ENCODE measurements at places on chromosomes 3 and 15. TPM values are rescaled to one million over a fixed set of nuclear protein-coding genes. Genes with fewer than 3 reads are reported as not detected.

Gene ZPLD1
- 1.2 TPM for total RNA-seq

Gene MRPL3
- total RNA-seq, result 125 TPM

Gene CDHR4
- 0.33 TPM for total RNA-seq

Gene ATP10A
- total RNA-seq, result 6.5 TPM

Gene DCBLD2
- 350 TPM for total RNA-seq

Gene MORC1
- total RNA-seq, result not detected

Gene FEZF2
- not detected for total RNA-seq

Gene LMAN1L
- not detected for total RNA-seq

Gene PLA2G4F
- total RNA-seq, result 2.0 TPM

Gene EPHA3
- total RNA-seq, result 0.67 TPM

Gene GRIP2
- total RNA-seq, result 0.17 TPM

Gene STAB1
- total RNA-seq, result not detected

Gene TOPBP1
- 13.7 TPM for total RNA-seq

Gene MESP2
- 0.31 TPM for total RNA-seq

Gene MKRN2OS
- total RNA-seq, result 2.7 TPM

Gene MYLK
- total RNA-seq, result 44.4 TPM

Gene GPR27
- total RNA-seq, result 0.56 TPM

Gene CYP1A2
- total RNA-seq, result not detected

Gene SLC24A5
- not detected for total RNA-seq

Gene TERC
- not detected for total RNA-seq

Gene ZNF662
- 3.8 TPM for total RNA-seq

Gene GOLGA8G
- not detected for total RNA-seq

Gene PROS1
- 10.6 TPM for total RNA-seq

Gene HYAL1
- total RNA-seq, result 0.40 TPM

Gene SLC35G2
- 3.9 TPM for total RNA-seq

Gene CCDC33
- total RNA-seq, result not detected

Gene ANKRD63
- not detected for total RNA-seq

Gene LTF
- 16.7 TPM for total RNA-seq

Gene LXN
- 9.2 TPM for total RNA-seq

Gene ARL6IP5
- total RNA-seq, result 116 TPM

Data from mammary epithelial cell (primary cell).